ENCODE measurements at places on chromosomes 12 and 14. TPM values are rescaled to one million over a fixed set of nuclear protein-coding genes. Genes with fewer than 3 reads are reported as not detected.

DNA sequence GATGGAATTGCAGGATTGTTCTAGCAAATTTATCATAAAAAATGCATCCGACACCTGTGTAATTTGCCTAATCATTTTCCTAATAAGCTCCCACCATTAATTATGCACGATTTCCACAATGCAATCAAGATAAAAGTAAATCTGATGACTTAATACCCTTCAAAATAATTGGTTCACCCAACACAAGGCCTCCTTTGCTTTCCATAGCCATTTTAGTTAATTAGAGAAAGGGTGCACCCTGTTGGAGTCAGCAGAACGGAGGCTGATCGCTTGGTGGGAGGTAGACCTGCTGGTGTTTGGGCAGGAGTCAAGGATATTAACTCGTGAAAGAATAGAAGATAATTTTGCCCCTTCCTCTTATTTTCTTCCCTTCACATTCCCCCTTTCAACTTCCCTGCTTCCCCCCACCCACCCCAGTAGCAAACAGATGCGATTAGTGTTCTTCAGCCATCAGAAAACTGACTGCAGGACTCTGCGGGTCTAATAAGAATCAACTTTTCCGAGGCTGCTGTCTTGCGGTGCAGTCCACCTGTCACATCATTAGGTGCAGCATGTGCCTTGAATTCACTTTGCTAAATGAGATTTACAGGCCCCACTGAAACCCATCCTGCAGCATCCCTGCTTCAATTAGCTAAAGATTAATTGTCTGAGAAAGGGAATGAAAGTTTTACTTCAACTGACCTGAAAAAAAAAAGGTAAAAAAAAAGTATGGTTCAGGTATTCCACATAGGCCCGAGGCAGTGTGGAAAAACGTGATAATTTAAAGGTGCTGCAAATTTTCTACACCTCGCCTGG, 553.7 kb upstream of the LMO3 start:
- DNase-seq: no peak

DNA sequence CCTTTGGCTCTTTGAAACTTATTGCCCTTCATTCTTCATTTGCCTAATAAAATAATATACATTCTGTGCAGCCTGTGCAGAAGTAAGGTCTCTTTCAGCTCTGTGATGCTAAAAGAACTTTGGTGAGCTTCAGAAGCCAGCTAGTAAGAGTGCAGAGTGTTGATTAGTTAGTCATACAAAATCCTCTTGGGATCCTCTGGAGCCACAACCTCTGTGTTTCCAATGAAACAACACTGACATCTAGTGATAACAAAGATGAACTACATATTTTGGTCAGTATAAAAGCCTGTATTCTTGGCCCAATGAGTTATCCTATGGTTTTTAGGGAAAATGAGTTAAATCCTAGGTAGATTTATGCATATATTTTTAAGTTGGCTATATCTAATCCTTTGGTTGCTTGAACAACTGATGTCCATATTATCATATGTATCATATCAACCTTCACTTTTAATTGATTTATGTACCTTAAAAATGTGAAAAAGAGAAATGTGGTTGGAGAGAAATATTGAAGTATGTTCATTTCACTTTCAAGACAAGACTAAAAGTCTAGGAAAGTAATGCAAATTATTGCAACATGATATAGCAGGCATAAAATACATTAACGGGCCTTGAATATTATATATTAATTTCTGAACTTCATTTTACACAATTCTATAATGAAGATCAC, 158.4 kb downstream of the KLHL28 start:
- peak; percentile 53 for DNase-seq

JPH4 gene
- not detected for total RNA-seq

ADAMTS20 gene
- not detected for total RNA-seq

AQP6 gene
- not detected for total RNA-seq

DNA sequence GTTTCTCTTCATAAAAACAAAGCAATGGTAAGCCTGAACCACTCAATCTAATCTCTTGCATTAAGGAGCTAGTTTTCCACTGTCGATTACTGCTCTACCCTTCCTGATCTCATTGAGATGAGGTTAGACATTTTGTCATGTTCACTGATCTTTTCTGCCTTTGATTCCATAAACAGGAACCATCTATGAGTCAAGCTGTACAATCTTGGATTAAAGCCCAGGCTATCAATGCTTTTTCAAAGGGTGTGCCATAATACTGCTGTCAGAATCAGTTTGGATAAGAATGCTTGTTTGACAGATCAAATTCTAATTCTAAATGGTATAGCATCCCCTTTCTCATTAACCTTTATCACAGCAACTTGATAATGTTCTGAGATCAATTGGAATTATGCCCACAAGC, 16.1 kb downstream of the GRIP1 start:
- DNase-seq: peak; percentile 91

GRCh38 chr12:89206390-89206789, 145.9 kb downstream of the DUSP6 start:
- no peak for DNase-seq

GRCh38 chr12:18690653-18691052, 47.2 kb downstream of the PLCZ1 start:
- no peak for DNase-seq

SLC6A15 gene
- 0.24 TPM for total RNA-seq

GRCh38 chr12:72330301-72330700, 58.1 kb downstream of the TRHDE start:
- DNase-seq: no peak

Measured in endothelial cell of umbilical vein (primary cell).